ENCODE measurements at places on chromosomes 2 and 18.
A peak's percentile ranks its signal among the peaks of the same experiment; 100 is the strongest.

DNA sequence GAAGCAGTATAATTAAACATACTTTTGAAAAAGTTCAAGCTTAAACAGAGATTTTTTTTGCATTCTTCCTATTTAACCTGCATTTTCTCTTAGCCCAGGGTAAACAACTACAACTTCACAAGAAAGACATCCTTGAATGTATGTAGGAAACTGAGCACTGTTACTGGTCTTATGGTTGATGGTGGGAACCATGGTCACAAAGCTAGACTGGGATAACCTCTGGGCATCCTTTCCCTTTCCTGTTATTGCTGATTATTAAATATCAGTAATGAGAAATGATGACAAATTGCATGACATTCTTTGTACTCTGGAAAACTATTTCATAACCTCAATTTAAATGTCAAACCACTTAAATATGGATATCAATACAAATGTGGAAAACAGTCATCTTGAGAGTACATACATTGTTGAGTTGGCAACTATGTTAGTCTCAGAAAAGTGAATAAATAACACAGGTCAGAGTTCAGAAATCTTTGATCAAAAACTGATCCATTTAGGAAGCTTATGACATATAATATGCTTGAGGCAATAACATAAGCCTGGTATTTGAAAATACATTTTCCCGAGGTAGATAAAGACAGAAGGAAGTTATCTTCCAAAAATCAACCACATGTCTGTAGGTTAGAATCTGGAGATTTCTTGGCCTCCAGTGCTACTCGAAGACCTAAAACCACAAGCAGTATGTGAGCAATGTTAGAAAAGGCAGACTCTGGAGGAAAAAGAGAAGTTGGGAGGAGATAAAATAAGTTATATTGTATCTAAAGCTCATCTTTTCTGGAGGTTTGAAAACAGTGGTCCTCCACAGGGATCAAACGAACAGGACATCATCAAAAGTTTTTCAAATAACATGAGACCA is 65.2 kb upstream of the ST8SIA5 start:
- no peak for DNase-seq

DNA sequence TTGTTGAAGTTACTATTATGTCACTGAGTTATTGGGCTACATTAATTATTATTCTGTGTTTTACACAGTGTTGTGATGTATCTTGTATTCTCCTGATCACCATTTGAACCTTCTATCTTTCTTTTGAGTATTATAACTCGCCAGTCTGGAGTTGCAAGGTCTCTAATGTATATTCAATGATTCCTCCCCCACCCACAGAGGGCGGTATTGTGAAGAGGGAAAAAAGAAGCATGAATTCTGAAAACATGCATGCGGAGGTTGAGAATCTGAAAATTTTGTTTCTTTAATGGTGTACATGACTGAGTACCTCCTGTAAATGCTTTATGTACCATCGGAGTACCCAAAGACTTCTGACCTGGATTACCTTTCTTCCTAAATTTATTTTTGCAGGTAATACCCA is 266.6 kb downstream of the NR4A2 start:
- no peak for DNase-seq

DNA sequence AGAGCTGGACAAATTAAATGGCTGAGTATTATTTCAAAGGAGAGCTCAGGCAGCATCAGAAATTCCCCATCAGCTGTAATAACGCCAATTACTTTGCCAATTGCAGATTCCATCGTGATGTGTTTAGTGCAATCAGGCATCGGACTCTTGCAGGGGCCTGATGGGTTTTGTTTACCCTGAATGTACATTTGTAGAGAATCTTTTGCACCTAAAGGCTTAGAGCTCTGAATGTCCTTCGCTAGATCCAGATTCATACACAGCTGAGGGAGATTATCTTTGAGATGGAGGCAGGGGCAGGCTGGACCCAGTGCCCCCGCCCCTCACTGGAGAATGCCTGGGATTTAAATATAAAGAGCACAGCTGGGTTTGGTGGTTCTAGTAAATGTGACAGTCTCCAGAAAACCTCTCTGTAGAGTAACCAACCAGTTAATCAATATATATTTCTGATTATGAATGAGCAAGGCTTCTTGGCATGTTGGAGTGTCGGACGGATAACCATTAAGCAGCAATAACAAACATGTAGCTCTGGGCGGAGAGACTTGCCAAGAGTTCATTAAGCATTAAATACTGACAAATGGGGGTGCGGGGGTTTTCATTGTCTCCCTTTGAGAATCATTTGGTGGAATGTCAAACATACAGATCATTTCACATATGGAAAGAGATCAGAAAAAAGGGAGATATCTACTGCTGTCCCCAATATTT is 200.9 kb downstream of the SETBP1 start:
- DNase-seq = no peak

DNA sequence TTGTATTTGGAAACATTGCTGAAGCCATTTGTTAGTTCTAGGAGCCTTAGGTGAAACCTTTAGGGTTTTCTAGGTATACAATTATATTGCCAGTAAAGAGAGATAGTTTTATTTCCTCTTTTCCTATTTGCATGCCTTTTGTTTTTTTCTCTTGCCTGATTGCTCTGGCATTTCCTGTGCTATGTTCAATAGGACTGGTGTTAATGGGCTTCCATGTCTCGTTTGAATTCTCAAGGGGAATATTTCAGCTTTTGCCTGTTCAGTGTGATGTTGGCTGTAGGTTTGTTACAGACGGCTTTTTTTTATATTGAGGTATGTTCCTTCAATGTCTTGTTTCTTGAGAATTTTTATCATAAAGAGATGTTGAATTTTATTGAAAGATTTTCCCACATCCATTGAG is 1054.9 kb upstream of the NXPH2 start:
- DNase-seq = no peak

DNA sequence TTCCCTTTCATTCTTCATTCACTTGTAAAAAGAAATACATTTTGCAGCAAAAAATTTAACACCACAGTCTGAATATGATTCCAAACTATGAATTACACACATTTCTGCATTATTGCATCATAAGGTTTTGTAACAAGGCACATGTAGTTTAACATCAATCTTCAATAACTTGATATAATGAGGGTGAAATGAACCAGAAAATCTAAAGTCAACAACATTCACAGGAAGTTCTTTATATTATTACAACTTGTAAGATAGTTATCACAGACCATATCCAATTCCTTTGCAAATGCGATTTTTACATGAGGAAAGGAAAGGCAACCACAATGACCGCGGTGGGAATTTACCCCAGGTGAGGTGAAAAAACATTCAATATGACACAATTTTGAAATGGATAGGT is 213.3 kb downstream of the NAPG start:
- no peak for DNase-seq

DNA sequence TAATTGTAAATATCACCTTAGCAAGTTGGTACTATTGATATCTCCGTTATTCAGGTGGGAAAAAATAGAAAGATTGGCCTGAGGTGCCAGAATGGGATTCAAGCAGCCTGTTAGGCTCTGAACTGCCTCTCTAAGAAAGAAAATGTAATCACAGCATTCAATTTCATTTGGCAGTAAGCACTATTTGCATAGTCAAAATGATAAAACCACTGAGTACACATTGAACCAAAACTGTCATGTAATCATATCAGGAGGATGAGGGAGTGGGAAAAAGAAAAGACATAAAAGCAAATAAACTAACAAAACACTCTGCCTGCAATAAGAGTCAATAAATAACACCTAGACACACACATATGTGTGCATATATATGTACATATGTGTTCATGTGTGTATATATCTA is 103.9 kb upstream of the TACR1 start:
- DNase-seq = no peak

DNA sequence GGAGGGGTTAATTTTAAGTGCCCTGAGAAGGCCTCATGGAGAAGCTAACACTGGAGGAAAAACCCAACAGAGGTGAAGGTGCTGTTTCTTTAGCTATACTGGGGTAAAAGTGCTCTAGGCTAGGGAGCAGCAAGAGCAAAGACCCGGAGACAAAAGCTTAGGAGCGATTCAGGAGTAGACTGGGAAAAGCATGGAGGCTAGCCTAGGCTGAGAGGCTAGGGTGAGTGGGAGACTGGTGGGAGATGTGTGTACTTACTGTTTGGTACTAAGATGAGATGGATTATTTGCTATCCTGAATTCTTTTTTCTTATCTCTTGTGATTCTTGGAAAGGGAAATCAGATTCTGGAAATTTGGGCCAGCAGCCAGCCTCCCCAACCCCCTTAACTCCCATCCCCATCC is 2.0 kb downstream of the GIGYF2 start:
- DNase-seq = no peak

DNA sequence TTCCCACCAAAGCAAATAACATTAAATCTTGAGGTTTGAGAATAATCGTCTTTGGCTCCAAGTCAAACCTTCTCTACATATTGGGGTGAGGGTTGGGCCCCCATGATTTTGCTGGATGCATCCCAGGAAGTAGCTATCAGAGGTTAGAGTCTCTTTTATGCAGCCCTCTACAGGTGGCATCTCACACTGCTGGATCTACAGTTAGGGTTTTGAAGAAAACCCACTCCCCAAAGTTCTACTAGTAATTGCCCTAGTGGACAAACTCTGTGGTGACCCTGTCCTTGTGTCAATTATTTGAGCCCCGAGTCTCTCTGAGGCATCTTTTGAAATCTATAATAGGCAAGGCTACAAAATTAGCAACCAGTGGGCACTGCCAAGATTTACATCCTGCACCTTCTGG is 15.0 kb upstream of the REG1A start:
- DNase-seq = no peak

DNA sequence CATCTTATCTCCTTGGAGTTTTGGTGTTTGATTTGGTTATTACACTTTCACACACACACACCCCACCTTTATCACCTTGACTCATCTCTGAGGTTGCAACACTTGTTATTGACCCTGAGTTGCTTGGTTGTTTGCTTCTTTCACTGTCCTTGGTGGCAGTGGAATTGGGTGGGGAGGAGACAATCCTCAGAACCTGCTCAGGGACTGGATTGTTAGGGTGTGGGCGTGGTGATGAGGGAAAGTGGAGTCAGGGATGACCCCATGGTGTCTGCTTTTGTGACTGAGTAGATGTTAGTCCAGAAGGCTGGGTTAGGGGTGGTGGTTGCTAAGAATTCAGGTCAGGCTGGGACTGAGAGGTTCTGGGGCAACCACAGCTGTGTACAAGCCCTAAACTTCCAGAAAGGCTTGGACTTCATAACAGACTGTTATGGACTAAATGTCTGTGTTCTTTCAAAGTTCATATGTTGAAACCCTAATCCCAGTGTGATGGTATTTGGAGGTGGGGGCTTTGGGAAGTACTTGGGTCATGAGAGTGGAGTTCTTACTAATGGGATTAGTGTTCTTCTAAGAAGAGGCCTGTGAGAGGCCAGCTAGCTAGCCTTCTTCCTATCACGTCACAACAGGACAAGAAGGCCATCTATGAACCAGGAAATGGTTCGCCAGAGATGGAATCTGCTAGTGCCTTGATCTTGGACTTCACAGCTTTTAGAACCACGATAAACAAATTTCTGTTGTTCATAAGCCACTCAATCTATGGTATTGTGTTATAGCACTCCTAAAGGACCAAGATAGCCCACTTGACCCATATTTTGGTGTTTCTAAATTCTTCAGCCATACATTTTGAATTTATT is 3.4 kb upstream of the DIS3L2 start:
- DNase-seq = no peak

DNA sequence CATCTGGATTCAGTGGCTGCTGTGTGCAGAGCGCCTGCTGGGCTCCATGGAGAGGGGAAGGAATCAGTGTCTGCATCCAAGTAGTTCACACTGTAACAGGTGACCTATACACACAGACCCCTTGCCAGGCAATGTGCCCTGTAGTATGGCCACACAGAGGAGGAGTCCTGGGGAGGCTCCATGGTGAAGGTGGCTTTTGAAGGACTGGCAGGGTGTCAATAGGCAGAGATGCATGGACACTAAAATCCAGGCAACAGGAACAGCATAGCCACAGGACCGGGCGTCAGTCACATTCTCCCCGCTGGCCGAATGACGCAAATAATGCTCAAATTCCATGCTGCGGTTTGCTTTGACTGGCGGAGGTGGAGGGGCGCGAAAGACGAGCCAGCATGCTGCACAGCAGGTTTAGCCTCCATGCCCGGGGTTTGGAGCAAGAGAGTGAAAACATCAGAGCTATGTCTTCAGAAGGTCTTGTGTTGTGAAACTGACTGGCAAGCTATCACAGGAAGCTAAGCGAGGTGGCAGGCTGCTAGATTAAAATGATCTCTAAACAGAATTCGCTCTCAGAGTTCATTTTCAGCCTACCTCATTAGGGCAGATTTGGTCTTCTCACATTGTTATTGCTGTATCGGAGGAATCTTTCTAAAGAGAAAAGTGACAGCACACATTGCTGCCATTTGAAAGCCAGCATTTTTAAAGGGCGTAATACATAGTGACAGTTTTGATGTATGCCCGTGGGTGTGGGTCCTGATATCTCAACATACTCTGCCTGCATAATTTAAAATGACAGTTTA is 1.2 kb upstream of the CHMP1B start:
- peak; percentile 66 for DNase-seq

GRCh38 chr2:62881162-62881795 is 169.4 kb upstream of the OTX1 start:
- DNase-seq = no peak

- DNase-seq = no peak
Measured at GRCh38 chr2:140185076-140185475, 1404.9 kb upstream of the NXPH2 start.

DNA sequence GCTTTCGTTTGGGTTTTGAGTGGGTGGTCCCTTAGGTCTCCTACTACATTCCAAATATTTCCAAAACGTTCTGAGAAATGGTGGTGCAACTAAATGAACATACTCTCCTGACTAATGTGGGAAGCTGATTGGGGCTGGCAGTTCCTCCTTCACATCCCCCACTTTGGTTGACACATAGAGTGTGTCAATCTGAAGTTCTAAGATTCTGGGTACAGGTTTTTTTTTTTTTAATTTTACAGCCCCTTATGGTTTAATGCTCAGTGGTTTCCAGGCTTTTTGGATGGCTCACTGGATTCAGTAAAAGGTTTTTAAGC is 58.4 kb upstream of the ITGB6 start:
- no peak for DNase-seq

DNA sequence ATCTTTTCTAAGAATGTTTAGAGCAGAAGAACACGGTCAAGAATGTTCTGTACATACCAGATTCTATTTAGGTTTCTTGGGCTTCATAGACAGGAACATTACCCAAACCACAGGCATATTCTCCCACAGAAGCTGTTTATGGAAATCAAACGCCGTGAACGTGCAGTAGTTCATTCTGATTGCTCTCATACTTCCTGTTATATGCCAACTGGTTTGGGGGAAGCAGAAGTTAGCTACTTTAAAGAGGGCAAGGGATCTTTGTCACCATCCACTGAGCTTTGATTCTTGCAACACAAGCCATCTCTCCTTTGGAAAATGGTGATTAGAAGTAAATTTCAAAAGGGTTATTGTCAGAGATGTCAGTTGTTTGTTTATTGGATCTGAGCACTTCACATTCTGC is 182.2 kb upstream of the NRP2 start:
- no peak for DNase-seq

Measured in CD14-positive monocyte (primary cell).